ENCODE measurements at places on chromosomes 7 and 10.

DNA sequence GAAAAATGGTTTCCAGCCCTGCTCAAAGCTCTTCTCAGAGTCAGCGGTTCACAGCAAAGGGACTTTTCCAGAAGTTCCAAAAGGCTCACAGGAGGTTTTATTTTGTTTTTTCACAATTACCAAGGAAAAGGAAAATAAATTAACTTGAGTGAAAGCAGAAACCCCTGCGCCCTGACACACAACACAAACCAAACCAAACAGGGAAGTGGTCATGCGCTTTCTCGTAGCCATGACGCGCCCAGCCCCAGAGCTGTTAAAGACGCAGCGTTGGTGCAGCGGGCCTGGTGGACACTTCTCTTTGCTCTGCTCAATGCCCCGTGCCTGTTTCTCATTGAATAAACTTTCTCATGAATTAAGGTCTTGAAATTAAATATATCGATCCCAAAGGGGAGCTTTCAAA lies 134.4 kb upstream of the LYZL2 start:
- no peak for DNase-seq

GRCh38 chr7:116524221-116524608 lies 621 bp upstream of the CAV1 start:
- no peak for DNase-seq

DNA sequence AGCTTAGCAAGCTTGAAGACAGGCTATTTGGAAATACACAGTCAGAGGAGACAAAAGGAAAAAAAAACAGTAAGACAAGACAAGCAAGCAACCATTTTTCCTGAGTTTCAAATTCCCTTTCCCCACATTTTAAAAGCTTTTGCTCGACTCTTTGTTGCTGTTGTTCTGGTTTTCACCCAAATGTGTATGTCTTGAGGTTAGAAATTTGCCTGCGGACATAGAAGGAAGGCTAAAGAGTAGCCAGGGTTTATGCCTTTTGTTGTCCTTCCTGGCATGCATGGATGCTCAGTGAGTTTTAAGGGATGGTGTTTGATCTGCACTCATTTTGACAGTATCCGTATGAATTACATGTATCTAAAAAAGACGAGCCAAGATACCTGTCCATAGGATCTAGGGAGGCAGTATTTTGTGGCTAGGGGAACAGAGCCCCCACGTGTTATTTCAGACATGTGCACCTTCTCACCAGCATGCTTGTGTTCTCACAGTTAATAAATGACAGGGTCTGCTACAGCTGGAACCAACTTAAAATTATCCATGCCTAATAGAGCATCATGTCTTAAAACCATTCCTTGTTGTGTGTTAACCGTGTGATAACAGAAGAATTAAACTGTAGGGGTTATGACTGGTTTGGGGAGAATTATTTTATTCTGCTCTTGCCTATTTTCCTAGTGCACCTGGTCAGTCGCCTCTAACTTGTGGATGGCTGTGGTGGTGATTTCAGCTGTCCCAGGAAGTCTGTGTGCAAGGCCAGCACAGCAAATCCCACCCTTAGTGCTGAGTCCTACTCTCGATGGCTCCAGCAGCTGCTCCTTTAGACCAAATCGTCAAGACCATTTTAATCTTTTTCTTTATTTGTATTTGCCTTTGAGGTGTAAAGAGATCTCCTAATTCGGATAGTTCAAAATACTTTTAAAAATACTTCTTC lies 9.1 kb downstream of the WIPF3 start:
- no peak for DNase-seq

DNA sequence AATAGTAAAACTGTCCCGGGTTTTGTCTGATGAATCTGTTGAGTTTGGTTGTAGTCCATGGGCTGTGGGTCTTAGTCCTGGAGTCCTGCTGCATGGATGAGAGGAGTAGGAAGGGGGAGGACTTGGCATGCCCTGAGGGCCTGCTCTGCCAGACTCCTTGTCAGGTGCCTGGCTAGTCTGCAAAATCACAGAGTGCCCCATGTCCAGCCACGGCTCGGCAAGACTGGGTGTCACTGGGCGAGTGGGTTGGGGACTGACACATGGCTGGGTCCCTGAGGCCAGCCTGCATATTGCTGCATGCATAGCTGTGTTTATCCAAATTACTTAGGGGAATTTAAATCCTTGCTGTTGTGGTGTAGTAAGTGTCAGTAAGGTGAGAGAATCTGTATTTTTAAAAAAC lies 9.7 kb downstream of the MINDY4 start:
- DNase-seq, result no peak

DNA sequence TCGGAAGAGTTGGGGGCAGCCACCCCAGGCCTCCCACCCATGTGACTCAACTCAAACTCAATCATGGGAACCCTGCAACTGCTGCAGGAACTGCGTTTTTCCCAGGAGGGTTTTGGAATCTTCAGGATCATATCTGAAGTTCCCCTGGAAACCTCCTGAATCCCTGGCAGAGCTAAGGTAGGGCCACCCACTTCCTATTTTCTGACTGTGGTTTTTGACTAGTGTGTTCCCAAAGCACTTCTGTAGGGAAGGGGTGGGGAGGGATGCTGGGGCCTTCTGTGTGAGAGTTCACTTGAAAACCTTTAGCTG lies 127.6 kb upstream of the UNC5B start:
- DNase-seq, result no peak
